Mesenchymal stem cell (in vitro differentiated cells and primary cell): ENCODE measurements at places on chromosomes 3 and 15.

- no peak for DNase-seq
These were observed 6.3 kb downstream of the CMTM7 start for GRCh38 chr3:32397941-32398340.

- no peak for DNase-seq
These were observed 76.2 kb upstream of the NSMCE3 start for GRCh38 chr15:29345549-29346525.

DNA sequence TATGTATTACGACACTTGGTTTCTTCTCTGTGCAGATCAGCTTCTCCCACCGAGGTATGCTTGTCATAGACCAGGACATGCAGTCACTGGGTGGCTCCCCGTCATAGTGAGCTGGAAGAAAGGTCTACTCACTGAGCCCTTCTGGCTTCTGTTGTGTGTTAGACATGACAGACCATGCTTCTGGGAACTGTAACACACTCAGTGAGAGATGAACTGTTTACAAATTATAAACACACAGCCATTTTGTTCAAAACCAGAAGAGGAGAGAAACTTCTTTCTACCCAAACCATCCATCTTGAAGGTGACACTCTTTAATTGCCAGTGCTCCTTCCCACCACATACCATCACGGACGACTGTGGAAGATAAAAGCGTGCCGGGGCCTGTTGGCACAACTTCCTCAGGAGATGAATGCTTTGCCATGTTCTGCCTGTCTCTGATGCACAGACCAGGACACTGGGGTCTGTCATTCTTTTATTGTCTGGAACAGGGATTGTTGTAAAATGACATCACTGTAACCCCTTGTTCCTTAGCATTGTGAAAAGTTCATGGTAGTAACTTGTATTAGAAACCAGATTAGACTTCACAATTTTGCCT is 214.3 kb downstream of the MCTP2 start:
- DNase-seq, result peak; percentile 92

GRCh38 chr15:52427804-52428203 is 100.9 kb downstream of the MYO5A start:
- DNase-seq, result peak; percentile 54

DNA sequence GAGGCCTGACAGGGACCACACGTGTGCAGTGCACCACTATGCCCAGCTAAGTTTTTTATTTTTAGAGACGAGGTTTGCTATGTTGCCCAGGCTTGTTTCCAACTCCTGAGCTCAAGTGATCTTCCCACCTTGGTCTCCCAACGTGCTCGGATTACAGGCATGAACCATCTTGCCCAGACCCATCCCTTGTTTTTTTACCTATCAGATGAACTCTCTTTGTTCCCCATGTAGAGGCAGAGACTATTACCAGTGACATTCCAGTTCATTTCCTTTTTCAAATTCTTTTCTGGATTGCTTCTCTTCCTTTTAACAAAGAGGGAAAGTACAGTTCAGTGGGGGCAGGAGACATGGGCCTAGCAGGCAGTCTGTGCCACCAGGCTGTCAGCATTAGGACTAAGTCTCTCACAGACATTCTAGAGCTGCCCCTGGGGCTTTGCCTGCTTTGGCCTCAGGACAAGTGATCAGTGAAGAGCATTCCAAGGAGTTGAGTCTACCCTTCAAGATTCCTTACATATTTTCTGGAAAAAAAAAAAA is 103.5 kb upstream of the SLC7A14 start:
- DNase-seq, result peak; percentile 79

DNA sequence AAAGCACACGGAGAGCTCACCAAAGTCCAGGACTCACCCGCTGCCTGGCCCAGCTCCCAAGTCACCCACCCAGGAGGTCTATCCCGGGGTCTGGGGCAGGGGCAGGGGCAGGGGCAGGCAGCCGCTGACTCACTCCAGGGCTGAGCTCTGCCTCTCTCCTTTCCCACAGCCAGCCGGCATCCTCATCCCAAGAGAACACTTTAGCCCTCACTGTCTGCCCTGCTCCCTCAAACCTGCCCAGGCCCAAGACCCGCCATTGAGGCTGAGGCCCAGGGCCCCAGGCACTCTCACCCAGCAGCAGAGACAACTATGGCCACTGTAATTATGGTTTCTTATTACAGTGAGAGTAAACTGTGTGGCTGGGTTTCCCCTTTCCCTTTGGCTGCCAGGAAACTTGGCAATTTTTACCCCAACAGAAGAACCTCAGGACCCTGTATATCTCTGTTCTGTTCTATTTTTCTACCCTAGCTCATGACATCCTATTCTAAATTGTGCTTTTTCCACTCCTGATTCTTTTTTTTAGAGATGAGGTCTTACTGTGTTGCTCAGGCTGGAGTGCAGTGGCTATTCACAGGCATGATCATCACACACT is 53.0 kb downstream of the IQSEC1 start:
- no peak for DNase-seq

- DNase-seq, result peak; percentile 75
These were observed 757 bp upstream of the DIPK2A start for GRCh38 chr3:143970773-143971358.

GRCh38 chr3:80533553-80533952 is 765.8 kb upstream of the ROBO1 start:
- DNase-seq, result no peak

DNA sequence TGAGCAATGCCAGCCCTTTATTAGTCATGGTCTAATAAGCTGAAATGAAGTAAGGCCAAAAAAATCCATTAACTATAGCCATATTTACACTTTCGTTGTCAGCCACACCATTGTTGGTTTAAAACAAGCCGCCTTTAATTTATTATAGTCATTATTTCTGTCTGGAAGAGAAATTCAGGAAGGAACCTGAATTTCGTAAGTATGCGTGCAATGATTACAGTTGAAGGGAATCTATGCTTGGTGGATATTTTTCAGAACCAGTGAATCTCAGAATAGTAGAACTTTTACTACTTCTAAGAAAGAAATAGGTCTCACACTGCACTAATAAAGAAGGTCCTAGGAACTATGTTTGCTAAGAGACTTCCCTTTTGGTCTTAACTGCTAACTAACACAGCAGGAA is 59.1 kb downstream of the FAM43A start:
- DNase-seq, result no peak

- no peak for DNase-seq
These were observed 2.9 kb downstream of the IFT57 start for GRCh38 chr3:108219336-108219735.

DNA sequence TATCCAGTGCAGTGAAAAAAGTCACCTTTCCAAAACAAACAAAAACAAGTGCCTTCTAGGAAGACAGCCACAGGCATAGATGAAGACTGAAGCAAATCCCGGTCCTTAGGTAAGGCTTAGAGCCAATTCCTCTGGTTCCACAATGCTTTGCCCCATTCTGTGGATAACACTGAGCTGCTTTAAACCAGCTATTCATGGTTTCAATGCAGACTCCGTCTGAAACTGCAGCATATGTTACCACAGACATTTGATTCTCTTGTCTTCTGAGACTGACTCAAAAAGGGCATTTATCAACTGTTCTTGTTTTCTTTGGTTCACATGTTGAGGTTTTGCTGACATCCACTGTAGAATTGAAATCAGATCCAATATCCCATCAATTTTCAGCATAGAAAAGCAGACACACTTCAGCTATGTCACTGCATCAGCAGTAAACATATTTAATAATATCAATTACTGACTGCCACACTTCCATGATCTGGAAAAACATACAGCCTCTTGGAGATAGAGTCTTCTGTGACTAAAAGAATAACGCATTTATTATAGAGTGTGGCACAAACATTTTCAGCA is 659.3 kb downstream of the ROBO2 start:
- no peak for DNase-seq

GRCh38 chr3:123722456-123722855 is 137.6 kb upstream of the HACD2 start:
- no peak for DNase-seq

DNA sequence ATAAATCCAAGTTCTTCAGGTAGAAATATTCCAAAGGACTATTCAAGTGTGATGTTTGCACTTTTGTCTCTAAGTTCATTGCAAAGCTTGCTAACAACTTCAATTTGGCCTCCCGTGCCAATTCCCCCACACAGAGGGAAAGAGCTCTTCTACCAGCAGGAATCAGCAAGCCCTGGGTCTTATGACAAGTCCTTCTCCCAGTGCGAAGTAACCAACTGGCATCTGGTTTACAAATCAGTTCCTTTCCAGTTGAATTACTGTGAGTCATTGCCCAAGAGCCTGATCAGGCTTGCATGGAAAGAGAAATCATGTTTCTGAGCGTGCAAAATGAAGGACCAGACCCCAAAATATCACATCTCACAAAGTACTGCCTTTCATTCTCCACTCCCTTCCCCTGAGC is 62.7 kb upstream of the SLCO3A1 start:
- no peak for DNase-seq

DNA sequence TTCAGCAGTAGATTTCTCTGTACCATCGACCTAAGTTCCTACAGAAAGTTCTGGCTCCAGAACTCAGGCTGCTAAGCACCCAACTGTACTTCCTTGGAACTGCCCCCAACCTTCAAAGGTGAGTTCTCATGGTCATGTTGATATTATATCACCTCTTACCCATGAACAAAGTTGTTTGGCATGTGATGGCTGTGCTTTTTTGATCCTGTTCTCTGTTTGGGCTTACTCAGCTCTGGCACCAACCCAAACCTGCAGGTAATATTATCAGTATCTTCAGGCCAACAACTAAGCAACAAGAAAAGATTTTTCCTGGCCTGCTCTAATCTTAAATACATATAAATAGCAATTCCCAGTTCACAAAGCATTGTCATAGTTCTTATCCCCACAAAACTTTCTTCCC is 318.7 kb upstream of the LMCD1 start:
- DNase-seq, result no peak

DNA sequence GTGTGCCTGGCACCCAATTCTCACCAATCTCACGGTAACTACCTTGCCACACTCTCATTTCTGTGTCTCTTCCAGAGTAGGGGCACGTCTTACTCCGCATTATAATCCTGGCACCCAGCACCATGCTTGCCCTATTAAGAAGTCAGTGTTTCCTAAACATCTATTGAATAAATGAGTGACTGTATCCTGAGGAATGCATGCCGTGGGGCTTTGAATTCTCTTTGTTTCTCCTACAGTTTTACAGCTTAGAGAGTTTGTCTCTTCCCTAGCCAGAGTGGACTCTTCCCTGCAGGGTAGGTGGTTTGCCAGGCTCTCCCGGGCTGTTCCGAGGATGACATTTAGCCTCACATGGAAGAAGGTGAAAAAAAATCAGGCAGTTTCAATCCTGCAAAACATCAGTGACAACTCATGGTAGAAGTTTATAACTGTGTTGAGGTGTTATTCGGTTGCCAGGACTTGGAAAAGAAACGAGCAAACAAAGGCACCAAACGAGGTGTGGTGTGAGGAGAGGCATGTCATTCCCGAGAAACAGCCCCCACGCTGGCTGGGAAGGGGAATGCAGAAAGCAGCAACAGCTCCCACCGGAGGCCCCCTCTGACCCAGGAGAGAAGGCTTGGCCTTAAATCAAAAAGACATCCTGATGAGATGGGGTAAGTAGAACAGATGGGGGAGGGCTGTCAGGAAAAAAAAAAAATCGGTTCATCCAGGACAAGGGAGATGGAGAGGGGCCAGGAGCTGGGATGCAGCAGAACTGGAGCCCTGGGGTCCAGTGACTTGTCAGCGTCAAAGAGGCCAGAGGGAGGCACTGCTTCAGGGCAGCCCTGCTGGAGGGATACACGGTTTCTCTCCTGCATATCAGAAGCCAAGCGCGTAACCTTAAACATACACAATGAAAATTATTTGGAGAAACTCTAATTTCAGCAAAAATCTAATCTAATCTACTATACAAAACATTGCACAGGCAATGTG is 168.4 kb upstream of the ARRDC4 start:
- no peak for DNase-seq

- DNase-seq, result no peak
These were observed 183.4 kb downstream of the KLHL25 start for GRCh38 chr15:85611361-85611760.

GRCh38 chr15:58921267-58921790 is 12.2 kb downstream of the SLTM start:
- DNase-seq, result no peak

DNA sequence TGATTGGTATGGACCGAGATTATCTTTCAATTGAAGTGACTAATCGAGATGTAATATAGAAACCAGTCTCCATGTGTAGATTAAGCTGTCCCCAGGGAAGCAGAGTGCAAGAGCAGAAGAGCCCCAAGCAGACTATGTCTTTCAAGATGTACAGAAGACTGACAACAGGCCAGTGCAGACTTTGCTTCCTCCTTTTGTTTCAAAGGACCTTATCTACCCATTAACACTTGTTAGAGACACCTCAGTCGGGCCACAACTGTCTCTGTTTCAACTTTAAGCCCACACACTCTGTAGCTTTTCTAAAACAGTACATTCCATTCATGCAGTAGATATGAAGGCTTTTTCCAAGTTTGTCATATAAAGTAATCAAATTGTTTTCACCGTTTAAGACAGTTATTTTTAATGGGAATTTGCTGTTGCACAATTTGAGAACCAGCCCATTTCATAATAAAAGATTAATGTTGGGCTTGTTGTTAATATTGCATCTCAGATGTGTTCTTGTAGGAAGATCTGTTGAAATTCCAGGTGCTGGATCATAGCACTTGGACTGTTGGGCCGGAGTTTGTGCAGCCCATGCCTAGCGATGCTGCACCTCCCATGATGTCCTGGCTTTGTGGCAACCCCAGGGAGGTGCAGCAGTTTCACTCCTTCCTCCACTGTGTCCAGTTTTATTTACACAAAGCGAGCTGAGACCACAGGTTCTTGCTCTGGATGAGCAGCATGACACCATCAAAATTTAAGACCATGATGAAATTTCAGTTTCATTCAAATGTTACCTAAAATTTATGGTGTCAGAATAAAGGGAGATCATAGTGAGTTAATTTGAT is 12.4 kb downstream of the GORASP1 start:
- no peak for DNase-seq

DNA sequence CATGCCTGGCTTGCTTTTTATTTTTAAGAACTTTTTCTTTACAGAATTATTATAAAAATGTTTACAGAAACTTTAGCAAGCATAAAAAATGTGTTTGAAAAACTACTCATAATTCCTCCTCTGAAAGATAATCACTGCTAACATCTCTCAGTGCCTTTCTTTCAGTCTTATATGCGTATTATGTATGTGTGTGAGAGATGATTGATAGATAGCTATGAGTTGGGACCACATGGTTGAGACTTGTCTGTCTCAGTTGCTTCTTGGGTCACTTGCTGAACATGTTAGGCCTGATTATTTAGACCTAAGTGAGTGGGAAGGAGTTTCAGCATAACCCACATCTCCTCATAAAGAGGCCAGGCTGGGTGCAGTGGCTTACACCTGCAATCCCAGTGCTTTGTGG is 11.1 kb downstream of the MAP6D1 start:
- DNase-seq, result no peak

DNA sequence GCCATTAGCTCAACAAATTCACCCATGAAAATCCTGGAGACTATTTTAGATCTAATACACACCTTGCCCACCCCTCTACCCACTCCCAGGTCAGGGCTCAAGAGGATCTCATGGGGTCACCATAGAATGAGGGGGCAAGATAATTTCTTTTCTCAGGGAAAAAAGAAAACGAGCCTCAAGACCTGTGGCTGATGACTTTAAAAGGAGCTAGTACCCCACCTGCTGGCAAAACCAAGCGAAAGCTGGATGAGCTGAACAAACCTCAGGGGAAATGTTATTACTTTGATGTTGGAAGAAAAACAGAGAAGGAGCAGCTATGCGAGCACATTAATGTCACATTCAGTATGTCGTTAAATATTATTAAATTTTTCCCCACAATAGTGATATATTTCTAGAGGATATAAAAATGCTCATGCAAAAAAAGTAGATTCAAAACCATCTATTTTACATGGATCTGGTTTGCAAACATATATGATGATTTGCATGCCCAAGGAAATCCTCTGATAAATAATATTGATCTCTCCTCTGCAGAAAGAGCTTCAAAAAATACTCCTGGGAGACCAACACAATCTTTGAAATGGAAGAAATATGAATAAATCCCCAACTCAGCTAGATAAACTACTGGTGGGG is 37.7 kb downstream of the PLD1 start:
- peak; percentile 71 for DNase-seq
